ENCODE measurements at places on chromosomes 1 and 21.
A peak's percentile ranks its signal among the peaks of the same experiment; 100 is the strongest.

- no peak for DNase-seq
These were observed 563.0 kb downstream of the LRRIQ3 start for GRCh38 chr1:73635021-73635420.

DNA sequence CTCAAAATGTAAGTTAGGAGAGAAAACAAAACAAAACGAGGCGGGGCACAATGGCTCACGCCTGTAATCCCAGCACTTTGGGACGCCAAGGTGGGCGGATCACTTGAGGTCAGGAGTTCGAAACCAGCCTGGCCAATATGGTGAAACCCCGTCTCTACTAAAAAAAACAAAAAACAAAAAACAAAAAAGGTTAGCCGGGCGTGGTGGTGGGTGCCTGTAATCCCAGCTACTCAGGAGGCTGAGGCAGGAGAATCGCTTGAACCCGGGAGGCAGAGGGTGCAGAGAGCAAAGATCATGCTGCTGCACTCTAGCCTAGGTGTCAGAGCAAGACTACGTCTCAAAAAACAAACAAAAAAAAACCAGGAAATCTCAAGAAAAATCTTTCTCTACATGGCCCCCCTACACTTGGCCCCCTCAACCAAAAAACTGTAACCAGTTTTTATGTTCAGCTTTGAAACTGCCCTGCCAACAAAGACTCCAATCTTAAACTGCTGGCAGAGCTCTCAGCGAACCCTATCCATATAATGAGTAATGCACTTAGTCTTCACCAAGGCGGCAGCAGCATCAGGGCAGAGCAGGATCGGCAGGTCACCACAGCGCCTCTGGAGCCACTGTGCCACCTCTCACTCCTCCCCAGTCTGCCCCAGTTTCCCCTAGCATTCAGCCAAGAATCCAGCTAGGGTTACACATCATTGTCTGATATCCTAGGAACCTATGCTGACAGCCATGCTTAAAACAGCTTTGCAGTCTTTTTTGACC is 71.7 kb downstream of the JAK1 start:
- DNase-seq = peak; percentile 84

- no peak for DNase-seq
These were observed 39.8 kb downstream of the COL6A1 start for GRCh38 chr21:46021398-46021797.

GRCh38 chr21:17540530-17540929 is 27.7 kb downstream of the CXADR start:
- no peak for DNase-seq

GRCh38 chr1:201742955-201743805 is 85.8 kb upstream of the IPO9 start:
- DNase-seq = no peak

DNA sequence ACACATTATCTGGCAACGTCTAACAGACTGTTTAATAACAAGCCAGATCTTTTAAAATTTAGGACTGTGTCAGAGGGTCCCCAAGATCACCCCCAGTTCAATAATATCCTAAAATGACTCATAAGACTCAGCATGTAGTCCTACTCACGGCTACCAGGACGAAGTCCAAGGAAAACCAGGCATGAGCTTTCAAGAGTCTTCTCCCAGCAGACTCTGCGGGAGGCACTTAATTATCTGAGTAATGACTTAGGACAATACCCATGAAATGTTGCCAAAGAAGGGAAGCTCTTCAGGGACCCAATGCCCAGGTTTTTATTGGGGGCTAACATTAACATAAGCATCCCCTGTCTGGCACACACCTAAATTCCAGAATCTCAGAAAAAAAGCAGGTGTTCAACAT is 7.0 kb downstream of the HFM1 start:
- no peak for DNase-seq

- DNase-seq = no peak
These were observed 99.9 kb downstream of the XCL2 start for GRCh38 chr1:168443899-168444298.

- no peak for DNase-seq
These were observed 147.9 kb downstream of the LRRC40 start for GRCh38 chr1:70057500-70057899.

DNA sequence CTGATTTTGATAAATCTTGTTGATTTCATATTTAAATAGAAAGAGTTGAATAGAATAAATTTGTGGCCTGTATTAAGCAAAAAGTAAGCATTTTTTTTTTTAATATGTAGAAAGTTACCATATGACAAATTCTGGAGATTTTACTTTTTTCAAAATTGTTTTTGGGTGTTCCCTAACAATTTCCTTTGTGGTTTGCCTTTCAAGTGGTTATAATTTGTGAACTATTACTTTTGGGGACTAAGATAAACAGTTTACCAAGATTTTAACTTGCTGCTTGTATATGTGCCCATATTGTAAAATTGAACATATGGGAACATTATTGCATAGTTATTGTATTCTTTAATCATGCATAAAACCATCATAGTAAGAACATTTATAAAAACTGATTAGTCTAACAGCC is 34.6 kb downstream of the SLC30A7 start:
- DNase-seq = no peak

GRCh38 chr1:116439701-116440100 is 66.7 kb downstream of the ATP1A1 start:
- DNase-seq = no peak

DNA sequence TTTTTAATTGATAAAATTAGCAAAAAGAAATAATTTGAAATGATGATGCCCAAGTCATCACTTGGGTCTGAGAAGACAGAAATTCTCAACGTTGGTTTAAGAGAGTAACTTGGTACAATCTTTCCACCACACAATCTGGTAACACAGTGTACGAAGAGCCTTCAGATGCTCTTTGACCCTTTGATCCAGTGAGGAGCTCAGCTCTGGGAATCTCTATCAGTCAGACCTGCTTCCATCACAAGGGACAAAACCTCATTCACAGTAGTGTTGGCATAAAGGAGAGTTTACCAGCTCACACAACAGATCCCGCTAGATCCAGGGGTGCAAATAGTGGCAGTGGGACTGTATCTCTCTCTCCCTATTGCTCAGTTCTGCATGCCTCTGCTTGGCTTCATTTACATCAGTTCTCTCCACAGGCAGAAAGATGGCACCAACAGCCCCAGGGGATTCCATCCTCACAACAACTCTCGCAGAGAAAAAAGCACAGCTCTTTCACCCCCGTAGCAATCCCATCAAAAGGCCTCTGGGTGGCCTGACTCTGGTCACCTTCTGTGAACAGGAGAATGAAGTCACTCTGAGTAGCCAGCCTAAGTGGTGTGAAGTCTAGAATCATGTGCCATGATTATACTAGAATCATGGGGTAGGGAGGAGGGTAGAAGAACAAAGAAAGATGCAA is 119.7 kb downstream of the ZNF281 start:
- DNase-seq = no peak

DNA sequence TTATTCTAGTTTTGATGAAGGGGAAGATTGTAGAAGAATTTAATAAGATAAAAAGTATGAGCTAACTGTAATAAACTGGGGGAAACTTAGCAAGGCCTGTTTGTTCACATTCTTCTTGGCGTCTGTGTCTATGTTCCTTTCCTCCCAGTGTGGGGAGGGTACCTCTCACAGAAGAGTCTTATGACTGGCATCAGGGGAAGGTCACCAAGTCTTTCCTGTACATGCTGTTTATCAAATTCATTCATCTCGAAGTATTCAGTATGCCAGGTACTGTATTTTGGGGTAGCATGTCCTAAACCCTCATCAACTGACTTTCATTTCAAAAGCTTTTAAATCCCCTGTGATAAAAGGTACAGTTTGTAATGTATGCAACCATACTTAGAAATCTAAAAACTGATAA is 78.4 kb downstream of the HS2ST1 start:
- DNase-seq = no peak

- peak; percentile 100 for DNase-seq
These were observed 88.5 kb upstream of the VCAM1 start for GRCh38 chr1:100631015-100631551.

DNA sequence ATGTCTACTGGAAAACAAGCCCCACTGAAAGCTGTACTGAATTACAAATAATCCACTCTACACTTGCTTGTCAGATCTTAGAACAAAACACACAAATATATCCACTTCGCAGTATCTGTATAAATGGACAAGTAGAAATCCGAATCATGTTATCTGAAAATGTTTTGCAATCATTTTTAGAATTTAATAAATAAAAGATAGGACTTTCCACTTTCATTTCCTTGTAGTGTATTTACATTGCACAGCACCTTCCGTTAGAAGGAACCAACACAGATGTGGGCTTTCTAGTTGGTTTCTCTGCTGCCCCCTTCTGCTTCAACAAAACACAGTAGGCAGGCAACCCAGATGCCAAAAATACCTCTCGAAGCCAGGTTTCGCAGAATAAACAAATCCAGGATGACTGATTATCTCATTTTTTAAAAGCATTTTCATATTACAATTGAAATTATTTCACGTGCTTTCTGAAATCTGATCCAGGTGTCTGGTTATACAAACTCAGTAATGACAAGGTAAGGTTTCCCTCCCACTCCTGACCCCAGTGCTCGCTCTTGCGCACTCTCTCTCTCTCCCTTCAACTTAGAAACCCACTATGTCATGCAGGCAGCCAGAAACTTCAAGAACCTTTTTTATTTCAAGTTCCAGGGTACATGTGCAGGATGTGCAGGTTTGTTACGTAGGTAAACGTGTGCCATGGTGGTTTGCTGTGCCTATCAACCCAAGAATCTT is 389.9 kb downstream of the SMYD3 start:
- DNase-seq = peak; percentile 22

DNA sequence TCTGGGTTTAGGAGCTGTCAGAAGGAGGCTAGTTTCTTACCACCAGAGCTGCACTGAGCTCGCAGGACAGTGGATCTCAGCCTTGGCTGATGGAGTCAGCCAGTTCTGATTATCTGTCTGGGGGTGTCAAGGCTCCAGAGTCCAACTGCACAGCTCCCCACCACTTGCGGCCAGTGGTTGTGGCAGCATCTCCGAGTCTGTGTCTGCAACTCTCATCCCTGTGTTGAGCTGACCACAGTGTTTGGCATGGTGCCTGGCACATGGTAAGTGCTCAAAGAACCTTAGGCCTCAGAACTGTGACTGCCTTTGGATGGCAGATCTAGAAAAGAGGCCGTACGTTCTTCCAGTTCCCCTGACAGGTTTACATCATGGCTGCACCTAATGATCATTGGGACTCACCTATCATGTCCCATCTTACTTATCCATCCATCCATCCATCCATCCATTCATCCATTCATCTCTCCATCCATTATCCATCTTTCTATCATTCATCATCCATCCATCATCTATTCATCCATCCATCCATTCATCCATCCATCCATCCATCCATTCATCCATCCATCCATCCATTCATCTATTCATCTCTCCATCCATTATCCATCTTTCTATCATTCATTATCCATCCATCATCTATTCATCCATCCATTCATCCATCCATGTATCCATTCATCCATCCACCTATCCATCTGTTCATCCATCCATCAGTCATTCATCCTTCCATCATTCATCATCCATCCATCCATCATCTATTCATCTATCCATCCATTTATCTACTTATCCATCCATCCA is 114.5 kb downstream of the CRYAA start:
- DNase-seq = no peak

- no peak for DNase-seq
These were observed 21.1 kb upstream of the GPR88 start for GRCh38 chr1:100516857-100517256.

GRCh38 chr1:21385022-21385421 is 54.9 kb upstream of the NBPF3 start:
- no peak for DNase-seq

GRCh38 chr1:106447466-106447865 is 609.0 kb upstream of the PRMT6 start:
- DNase-seq = no peak

DNA sequence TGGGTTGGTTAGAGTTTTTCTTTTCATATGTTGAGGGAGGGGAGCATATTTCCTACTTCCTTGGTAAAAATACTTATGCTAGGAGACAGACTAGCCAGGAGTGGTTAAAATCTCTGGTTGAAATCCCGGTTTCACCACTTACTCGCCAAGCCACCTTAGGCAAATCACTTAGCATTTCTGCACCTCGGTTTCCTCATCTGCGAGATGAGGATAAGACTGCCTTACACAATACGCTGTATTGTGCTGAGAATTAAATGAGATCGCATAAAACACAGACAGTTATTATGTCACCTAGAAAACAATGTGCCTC is 1.4 kb downstream of the IFFO2 start:
- DNase-seq = no peak

DNA sequence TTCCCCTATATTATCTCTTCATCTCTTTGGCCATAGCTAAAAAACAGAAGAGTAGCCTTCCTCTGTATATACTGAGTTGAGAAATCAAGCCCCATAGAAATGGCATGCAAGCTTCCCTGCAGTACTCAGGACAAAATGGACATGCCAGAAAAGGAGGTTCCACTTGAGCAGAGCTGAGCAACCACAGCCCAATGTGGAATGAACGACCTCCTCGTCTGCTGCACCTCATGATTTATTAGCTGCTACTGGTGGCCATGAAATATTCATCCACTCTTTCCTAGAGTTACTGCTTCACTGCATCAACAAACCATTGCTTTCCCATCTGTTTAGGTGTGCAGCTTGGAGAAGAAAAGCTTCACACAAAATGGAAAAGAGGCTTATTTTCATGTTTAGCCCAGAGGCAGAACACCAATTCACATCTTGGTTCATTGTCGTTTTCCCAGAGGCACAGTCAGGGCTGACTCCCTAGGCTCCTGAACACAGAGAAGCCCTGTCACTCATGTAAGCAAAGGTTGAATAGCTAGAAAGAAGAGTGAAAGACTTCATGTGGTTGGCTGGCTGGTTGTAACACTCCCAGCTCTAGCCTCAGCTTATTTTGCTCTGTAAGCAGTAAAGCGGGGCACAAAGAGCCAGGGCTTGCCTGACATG is 148.0 kb downstream of the TSEN15 start:
- DNase-seq = peak; percentile 28

DNA sequence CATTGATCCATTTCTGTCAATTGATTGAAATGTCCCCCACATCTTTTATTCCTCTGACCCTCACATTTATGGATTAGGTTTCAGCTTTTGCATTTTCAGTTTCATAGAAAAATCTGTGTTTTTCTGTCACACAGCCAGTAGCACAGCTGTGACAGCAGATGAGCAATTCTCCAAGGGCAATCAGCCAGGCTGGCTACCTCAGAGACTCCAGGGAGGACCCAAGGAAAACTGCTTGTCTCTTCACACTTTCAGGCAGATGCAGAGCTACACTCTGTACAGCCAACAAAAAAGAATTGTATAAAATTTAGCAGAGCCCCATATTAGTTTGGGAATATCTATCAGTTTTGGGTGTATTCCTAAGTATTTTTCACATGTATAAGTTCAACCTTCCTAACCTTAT is 257.2 kb downstream of the LRRC7 start:
- DNase-seq = no peak

- DNase-seq = peak; percentile 6
These were observed 5.5 kb downstream of the CTNNBIP1 start for GRCh38 chr1:9904596-9904995.

DNA sequence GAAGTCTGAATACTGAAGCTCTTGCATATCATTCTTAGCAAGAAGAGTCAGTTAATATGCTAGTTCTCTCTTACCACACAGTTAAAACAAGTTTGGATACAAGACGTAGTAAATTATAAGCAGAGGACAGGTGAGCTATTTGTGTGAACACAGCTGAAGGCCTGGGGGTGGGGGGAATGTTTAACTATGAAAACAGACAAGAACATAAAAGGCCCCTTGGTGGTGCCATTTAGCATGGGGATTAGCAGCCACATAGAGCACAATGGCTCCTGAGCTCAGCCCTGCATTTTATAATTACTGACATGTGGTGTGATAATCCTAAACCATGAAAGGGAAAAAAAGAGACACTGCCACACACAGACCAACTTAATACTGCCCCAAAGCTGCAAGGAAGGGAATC is 94.8 kb downstream of the TGFBR3 start:
- no peak for DNase-seq
